Kidney capillary endothelial cell (primary cell): ENCODE measurements at places on chromosomes 6 and 20.

DNA sequence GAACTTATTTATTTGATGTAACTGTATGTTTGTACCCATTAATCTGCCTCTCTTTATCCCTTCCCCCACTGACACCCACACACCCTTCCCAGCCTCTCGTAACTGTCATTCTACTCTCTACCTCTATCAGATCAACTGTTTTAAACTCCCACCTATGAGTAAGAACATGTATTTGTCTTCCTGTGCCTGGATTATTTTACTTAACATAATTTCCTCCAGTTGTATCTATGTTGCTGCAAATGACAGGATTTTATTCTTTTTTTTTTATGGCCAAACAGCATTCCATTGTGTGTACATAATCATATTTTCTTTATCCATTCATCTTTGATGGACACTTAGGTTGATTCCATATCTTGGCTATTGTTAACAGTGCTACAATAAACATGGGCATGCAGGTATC is 49.3 kb downstream of the PHACTR2 start:
- no peak for DNase-seq

DNA sequence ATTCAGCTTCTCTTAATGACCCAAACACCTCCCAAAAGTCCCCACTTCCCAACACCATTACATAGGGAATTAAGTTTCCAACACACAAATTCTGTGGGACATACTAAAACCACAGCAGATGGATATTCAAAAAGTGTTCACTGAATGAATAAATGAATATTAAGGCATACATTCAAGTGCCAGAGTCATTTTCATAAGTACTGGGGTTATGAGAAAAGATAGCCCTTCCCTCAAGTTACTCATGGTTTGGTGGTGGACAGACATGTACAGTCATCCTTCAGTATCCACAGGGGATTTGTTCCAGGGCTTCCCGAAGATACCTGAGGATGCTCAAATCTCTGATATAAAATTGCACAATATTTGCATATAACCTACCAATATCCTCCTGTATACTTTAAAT is 50.4 kb downstream of the HS3ST5 start:
- DNase-seq: no peak

- no peak for DNase-seq
Measured at GRCh38 chr6:129698430-129698829, 11.5 kb downstream of the ARHGAP18 start.

- DNase-seq: no peak
Measured at GRCh38 chr20:555976-556385, 12.4 kb upstream of the CSNK2A1 start.

DNA sequence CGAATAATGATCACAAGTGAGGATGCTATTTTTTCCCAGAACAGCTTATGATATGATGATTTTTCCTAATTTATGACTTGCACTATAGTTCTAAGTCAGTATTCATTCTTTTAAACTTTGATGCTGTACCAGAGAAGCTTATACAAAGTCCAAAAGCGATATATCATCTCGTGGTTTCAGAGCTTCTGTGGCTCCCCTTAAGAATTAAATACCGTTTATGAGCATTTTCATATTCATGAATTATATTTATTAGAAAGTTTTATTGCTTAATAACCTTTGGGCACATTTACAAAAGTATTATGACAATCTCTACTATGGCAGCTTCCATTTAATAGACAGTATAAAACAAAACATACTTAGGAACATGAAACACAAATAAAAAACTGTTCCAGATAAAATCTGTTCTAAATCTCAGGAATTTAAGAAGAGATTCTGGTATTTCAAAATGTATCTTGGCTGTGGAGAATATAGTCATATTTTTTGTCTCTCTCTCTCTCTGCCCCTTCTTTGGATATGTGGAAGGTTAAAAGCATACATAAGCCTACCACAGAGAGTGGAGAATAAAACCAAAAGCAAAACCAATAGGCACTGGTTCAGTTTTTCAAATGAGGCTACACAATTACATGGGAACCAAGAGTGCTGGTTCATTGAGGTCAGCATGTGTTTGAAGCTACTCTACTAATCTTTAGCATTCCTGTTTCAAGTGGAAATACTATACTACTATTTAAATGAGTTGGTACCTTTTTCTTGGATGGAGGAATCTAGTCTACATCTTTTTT is 884.5 kb upstream of the GJE1 start:
- no peak for DNase-seq

- DNase-seq: no peak
Measured at GRCh38 chr6:158640519-158640918, 4.0 kb downstream of the DYNLT1 start.

DNA sequence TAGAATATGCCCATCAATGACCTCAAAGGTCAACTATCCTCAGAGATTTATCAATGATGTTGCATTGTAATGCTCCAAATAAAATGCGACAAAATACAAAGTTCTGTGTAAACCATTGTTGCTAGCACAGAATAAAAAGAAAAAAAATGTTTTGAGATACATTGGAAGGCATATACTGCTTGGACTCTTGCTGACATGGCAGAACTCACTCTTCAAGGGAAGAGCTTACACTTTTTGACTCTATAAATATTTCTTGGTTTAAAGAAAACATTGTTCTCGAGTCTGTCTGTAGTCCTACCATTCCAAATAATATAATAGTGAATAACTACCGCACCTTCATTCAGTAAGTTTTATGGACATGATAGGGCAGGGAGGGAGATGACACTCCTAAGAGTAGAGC is 178.7 kb upstream of the RSPO3 start:
- no peak for DNase-seq

DNA sequence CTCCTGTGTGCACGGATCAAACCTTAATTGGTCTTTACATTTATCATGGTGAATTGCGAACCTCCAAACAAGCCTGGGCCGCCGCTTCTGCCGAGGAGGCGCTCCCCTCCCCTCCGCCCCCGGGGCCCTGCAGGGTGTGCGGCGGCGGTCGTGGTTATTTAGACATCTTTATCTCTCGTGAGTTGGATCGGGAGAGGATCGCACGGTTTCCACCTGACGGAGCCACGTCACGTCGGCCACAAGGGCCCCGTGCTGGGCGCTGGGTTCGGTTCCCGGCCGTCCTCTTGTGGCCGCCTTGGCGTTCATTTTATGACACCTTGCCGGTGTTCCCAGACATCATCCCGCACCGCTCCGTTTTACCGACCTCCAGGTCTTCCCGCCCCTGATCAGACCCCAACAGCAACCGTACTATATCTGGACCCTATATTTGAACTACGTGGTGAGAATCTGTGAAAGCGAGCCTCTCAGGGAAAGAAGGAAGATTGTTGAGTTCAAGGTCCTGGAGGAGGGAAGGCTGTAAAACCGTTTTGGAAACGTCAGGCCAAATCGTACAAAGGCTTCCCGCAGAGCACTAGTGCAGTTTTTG is 1.3 kb upstream of the CNR1 start:
- DNase-seq: no peak
